ENCODE measurements at places on chromosomes 6 and 20.

DNA sequence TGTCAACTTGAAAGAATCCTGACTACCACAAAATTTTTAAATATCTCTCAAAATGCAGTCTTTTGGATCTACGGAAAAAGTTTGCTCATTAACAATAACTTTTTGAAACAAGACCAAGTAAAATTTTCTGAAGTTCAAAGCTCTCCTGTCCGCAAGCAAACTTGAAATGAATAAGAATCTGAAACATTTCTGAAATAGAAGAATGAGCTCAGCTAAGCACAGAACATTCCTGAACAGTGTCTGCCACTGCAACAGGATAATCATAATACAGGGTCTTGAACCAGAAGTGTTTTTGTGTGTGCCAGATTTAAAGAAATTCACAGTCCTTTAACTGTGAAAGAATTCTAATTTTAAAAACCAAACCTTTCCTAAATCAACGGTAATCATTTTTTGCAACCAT is 49.1 kb upstream of the TASP1 start:
- DNase-seq: no peak

DNA sequence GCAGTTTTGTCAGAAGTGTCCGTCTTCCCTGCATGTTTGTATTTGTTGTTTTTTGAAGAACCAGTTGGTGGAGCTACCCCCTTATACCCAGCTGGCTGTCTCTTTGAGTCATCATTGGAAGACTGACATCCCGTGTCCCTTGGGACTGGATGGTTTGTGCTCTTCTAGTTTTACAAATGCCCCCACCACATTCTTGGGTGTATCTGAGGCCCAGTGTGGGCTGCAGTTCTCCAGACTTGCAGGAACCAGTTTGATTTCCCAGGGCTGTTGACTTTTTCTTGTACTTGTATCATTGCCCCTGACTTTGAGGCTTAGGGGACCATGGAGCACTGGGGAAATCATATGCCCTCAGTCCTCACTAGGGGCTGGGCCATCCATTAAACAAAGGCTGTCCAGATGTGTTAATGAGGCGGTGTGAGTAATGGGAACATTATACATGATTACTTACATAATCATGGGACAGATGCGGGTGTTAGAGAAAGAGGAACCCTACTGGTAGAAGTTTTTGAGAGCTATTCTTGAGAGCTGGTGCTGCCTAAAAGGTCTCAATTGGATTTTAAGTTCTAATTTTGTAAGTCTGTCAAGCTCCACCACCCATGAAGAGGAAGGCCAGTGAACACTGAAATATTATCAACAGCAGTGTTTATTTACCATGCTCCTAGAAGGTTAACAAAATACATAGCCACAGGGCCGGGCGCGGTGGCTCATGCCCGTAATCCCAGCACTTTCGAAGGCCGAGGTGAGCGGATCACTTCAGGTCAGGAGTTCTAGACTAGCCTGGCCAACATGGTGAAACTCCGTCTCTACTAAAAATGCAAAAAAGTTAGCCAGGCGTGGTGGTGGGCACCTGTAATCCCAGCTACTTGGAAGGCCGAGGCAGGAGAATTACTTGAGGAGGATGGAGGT is 8.5 kb downstream of the JARID2 start:
- DNase-seq: no peak

DNA sequence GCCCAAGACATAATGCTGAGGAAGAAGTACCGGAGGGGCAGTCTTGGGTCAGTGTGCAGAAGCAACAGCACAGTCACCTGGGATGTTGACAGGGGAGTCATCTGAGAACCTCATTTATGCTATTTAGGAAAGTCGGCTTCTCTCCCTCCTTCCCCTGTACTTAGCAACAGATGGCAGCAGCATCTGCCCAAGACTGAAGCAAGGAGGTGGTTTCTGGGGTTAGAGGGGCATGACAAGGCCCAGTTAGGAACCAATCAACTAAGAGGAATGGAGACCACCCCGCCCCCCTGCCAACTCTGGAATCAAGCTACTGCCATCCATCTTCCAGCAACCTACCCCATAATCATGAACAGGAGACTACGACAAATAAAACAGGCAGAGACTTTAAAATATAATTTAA is 21.7 kb downstream of the RIPK1 start:
- peak; percentile 22 for DNase-seq

GRCh38 chr20:43984587-43984986 is 69.9 kb downstream of the TOX2 start:
- DNase-seq: no peak

DNA sequence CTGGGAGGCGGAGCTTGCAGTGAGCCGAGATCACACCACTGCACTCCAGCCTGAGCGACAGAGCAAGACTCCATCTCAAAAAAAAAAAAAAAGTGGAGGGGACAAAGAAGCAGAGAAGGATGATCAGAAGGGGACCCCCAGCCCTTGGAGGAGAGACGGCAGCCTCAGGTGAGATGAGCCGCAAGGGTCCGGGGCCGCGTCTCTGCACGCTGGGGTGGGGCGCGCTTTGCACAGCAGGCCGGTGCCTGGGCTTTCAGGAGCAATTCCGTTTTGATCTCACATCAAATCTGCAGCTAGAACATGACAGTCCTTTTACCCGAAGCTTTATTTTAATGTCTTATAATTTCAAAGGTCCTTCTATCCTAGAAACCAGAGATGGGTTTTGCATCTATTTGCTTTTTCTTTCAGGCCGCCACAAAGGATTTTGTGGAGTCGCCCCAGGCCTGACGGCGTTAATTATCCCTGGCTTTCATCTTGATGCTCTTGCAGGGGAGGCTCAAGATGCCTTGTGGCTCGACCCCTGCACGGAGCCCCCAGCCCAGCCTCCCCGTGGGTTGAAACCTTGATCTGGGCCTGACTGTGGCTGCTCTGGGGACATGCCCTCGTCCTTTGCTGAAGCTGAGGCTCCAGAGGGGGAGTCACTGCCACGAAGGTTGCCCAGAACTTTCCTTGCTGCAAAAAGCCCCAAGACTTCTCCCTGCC is 17.3 kb downstream of the HRH3 start:
- DNase-seq: peak; percentile 11
